HS-5 (cell line): ENCODE measurements at places on chromosomes 4 and X.

DNA sequence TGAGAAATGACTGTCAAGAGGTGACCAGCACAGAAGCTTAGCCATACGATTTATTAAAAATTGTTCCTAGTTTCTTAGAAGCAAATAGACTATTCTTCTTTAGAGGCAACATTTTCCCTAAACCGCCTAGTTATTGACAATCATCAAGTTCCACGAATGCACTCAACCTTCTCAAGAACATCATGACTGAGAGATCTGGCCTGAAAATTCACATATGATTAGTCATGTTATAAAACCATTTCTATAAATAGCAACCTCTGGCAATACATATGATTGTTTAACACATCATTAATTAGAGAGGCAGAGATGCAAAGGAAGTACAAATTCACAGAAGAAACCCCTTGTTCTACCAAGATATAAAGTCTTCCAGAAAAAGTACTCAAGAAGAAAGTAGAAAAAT lies 6.7 kb downstream of the NUP62CL start:
- DNase-seq = no peak

DNA sequence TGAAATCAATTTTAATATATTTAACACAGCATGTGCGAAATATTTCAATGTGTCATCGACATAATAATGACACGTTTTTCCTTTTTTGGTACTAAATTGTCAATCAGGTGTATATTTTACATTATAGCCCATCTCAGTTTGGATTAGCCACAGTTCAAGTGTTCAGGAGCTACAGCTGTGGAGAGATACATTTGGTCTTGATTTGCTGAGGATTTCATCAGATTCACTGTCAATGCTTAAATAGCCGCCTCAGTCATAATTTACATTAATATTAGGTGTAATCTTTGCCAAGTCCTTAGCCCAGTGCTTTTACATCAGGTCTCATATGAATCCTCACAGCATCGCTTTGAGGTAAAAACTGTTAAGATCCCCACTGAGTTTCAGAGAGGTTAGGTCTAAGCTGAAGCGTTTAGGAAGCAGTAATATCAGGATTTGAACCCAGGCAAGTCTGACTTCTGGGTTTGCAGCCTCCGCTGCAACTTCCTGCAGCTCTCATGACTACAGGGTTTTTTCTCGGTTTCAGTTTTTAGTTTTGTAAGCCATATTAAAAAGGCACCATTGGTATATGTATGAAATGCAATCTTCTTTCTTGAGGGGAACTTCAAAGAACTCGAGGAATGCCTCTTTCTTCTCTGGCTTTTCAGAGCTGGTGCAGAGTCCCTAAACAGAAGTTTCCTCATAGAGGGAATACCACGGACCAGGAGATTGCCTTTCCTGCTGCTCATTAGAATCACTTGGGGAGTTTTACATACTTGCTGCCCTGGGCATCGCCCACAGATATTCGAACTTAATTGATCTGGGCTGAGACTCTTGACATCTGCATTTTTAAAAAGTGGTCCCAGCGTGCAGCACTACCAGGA lies 6.4 kb downstream of the MTM1 start:
- no peak for DNase-seq

GRCh38 chr4:163958751-163959150 lies 464.3 kb downstream of the TMA16 start:
- no peak for DNase-seq

DNA sequence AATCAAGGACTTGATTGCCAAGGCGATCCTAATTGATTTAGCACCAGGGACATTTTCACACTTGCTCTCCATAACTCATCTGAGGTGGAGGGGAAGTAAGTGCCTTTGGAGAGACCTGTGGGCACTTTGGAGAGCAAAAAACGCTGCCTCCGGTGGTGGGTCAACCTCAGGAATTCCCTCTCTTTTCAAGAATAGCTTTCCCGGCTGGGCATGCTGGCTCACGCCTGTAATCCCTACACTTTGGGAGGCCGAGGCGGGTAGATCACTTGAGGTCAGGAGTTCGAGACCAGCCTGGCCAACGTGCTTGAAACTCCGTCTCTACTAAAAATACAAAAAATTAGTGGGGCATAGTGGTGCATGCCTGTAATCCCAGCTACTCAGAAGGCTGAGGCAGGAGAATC lies 49.2 kb downstream of the PRPS1 start:
- DNase-seq = no peak

DNA sequence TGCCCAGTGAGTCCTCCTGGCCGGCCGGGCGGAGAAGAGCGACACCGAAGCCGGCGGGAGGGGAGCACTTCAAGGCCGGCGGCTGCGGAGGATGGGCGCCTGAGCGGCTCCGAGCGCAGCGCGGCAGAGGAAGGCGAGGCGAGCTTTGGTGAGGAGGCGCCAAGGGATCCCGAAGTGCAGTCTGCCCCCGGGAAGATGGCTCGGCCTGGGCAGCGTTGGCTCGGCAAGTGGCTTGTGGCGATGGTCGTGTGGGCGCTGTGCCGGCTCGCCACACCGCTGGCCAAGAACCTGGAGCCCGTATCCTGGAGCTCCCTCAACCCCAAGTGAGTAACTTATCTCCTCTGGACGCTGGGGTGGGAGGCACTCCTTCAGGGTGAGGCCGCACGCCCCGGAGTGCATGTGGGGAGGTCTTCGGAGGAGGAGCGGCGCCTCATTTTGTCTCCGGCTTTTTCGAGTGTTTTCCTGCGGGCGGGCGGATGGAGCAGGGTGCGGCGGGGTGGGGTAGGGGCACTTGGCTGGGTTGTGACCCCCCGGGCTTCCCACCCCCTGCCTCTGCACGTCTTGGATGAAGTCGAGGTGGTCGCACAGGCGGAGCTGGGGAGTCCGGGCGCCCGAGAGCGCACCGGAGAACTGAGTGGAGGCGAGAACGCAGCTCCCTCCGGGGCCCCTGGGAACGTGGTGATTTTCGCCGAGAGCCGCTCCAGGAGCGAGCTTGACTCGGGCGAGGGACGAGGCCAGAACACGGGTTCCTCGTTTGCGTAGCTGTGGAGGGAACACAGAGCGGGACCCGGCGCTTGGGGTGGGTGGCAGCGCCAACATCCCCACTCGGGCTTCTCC lies 979 bp downstream of the EFNB1 start:
- no peak for DNase-seq

GRCh38 chr4:85078016-85078415 lies 111.5 kb upstream of the WDFY3 start:
- no peak for DNase-seq

GRCh38 chrX:24294619-24295018 lies 19.2 kb downstream of the SUPT20HL2 start:
- DNase-seq = no peak

GRCh38 chr4:1403177-1403583 lies 3.1 kb downstream of the NKX1-1 start:
- no peak for DNase-seq

- no peak for DNase-seq
These were observed 56.4 kb upstream of the XIAP start for GRCh38 chrX:123803331-123803983.

DNA sequence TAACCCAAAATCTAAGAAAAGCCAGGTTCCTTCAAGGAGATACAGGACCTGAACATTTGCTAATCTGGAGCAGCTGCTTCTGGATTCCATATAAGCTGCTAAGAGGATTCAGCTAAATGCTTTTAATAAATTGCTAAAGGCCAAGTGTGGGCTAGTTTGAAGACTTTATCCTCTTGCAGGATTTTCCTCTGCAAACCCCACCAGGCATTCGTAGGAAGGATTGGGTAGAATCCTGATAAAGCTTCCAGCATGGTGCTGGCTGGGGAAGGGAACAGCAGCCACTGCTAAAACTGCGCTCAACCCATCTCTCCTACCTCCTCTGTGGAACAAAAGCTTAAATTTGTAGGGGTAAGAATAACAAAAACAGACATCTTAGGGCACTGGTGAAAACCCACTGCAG lies 61.3 kb upstream of the TAB3 start:
- DNase-seq = no peak

DNA sequence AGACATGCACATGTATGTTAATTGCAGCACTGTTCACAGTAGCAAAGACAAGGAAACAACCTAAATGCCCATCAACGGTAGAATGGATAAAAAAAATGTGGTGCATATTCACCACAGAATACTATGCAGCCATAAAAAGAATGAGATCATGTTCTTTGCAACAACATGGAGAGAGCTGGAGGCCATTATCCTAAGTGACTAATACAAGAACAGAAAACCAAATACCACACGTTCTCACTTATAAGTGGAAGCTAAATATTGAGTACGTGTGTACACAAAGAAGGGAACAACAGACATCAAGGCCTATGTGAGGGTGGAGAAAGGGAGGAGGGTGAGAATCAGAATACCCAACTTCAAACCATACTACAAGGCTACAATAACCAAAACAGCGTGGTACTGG lies 17.4 kb upstream of the LNX1 start:
- DNase-seq = no peak

GRCh38 chr4:4849524-4850193 lies 9.8 kb upstream of the MSX1 start:
- DNase-seq = no peak

GRCh38 chr4:38618505-38618904 lies 45.5 kb upstream of the KLF3 start:
- DNase-seq = no peak

- DNase-seq = no peak
These were observed 41.8 kb downstream of the HTRA3 start for GRCh38 chr4:8311101-8312068.

- no peak for DNase-seq
These were observed 3.9 kb downstream of the MAMLD1 start for GRCh38 chrX:150366951-150367545.

DNA sequence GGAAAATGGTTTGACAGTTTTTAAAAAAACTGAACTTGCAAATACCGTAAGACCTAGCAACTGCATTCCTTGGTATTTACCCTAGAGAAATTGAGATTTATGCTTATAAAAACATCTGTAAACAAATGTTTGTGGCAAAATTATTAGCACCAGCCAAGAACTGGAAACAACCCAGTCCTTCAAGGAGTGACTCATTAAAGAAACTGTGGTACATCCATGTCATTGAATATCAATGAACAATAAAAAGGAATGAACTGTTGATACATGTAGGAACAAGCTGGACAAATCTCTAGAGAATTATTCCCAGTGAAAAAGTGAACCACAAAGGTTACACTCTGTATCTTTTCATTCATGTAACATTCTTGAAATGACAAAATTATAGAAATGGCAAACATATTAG lies 240.2 kb upstream of the ADAMTS3 start:
- DNase-seq = no peak

- no peak for DNase-seq
These were observed 41.3 kb upstream of the ZCCHC13 start for GRCh38 chrX:74262452-74263209.

DNA sequence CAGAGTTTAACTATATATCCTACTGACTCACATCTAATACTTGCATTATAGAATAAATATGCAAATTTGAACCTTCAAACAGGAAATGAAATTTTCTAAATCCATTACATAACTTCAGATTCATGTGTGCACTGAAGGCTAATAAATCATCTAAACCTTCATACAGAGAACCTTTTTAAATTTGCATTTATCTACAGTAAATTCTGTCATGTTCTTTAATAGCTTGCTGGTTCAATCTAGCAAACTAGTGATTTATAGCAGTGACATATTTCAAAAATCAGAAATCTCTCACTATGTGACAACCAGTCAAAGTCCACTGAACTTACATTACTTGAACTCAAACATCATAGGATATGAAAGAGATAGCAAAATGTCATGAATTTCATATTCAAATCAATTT lies 65.1 kb downstream of the LRBA start:
- DNase-seq = no peak

GRCh38 chr4:88949605-88950004 lies 107.4 kb downstream of the FAM13A start:
- DNase-seq = no peak

DNA sequence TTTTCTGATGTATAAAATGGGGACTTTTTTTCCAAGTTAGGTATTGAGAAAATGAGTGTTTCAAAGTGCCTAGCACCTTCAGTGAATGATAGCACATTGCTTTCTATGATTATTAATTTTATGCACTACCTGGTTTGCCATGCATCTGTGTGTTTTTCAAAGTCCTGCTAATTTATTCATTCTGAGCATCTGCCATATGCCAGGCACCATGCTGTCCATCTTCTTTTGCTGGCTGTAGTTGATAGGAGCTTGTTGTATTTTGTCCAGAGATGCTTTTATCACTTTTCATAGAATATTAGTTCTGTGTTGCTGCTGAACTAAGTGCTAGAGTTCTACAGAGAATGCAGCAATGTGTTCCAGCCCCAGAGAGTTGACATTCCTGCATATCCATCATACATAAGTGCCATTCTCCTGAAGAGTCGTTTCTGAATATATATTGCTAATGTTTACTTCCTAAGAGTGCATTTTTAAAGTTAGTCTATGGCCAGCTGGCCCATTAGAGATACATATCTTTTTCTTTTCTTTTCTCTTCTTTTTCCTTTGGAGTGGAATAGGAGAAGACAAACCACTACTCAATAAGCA lies 49.0 kb upstream of the CLNK start:
- no peak for DNase-seq

DNA sequence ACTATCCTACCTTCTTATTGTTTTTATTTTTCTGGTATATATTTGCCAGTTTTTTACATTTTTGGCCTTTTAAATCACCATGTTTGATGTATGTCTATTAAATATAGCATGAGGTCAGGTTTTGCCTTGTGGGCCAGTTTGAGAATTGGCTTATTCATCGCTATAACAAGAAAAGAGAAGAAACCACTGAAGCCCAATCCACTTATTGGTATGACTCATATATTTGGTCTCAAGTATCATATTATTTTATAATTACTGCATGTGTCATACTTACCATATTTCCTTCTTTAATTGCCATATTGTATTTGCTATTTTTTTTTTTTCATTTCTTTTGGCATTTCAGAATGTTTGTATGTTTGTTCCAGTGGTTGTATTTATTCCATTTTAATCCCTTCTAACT lies 99.3 kb downstream of the IRF2 start:
- DNase-seq = peak; percentile 20

DNA sequence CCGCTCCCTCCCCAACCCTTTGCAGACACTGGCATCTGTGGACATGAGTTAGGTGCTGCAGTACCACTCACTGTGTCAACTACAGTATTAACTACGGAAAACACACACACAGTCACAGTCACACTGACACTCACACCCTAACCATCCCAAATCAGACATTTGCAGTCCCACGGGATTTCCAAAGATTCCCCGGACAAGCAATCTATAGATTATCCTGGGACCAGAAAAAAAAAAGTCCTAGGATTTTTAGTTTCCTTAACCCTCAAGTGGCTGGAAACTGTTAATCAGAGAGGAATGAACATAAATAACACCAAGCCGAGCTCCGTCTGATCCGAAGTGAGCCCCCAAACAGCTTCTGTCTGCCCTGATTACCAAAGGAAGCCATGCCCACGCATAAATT lies 81.9 kb upstream of the DHRSX start:
- no peak for DNase-seq

GRCh38 chr4:2767705-2768074 lies 11.6 kb upstream of the TNIP2 start:
- no peak for DNase-seq

DNA sequence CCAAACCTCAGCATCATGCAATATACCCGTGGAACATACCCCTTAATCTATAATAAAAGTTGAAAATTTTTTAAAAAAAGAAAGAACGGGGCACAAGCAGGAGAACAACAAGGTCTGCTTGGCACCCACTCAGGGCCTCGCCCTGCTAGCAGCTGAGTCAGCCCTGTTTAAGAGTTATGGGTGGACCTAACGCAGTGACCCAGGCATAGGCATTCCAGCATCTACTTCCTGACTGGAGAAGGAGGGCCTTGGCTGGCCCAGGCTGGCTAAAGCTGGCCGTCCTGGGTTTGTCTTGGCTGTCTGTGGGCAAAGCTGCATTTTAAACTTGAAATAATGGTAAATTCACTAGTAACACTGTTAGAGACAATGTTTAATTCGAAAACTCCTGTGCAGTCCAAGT lies 236.7 kb upstream of the PGRMC2 start:
- DNase-seq = no peak

- DNase-seq = no peak
These were observed 1186.1 kb downstream of the NLGN4X start for GRCh38 chrX:5042563-5042962.
